ENCODE measurements at places on chromosomes 6 and 20.

DNA sequence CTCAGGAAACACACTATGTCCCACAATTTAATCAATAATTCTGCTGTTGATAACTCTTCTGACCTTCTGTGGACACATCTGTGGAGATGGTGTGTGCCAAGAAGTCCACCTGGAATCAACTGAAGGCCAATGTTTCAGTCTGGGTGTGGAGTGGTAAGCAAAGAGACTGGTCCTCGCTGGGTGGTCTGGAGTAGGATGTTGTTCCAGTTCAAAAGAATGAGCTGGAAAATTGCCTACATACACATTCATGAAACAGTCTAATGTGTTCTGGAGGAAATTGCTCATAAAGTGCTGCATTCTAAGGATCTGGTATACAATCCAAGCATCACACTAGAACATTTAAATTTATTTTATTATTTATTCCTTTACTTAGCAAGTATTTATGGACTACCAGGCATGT lies 33.9 kb upstream of the TBX18 start:
- H3K27me3 ChIP-seq = peaks cover 5% of the 10 kb centered on the region
- H3K36me3 ChIP-seq = no peaks in the 10 kb centered on the region
- H3K27ac ChIP-seq = no peak overlapping the region
- H3K4me3 ChIP-seq = no peak overlapping the region
- DNase-seq = no peak
- no peaks in the 10 kb centered on the region for H3K4me1 ChIP-seq

GRCh38 chr6:151661928-151662327 lies 145.6 kb upstream of the ESR1 start:
- H3K4me3 ChIP-seq = no peak overlapping the region
- no peaks in the 10 kb centered on the region for H3K36me3 ChIP-seq
- DNase-seq = no peak

DNA sequence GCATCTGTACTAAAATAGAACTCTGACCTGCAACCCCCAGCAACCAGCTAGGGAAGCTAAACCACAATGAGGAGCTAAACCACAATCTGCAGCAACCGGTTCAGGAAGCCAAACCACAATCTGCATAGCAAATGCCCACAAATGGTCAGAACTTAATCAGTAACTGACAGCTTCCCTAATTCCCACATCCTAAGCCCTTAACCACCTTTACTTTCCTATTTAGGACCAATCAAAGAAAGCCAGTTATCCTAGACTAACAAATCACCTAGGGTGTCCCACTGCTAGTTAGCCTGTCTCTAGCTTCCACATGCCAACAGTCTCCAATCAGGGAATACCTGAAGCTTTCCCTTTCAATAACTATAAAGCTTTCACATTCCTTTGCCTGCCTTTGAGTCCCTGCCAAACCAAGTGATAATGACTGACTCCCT lies 424.6 kb upstream of the PTCHD4 start:
- DNase-seq = no peak
- H3K4me1 ChIP-seq = peaks cover 5% of the 10 kb centered on the region
- peaks cover 2% of the 10 kb centered on the region for H3K36me3 ChIP-seq
- no peak overlapping the region for H3K4me3 ChIP-seq
- peaks cover 3% of the 10 kb centered on the region for H3K27me3 ChIP-seq

DNA sequence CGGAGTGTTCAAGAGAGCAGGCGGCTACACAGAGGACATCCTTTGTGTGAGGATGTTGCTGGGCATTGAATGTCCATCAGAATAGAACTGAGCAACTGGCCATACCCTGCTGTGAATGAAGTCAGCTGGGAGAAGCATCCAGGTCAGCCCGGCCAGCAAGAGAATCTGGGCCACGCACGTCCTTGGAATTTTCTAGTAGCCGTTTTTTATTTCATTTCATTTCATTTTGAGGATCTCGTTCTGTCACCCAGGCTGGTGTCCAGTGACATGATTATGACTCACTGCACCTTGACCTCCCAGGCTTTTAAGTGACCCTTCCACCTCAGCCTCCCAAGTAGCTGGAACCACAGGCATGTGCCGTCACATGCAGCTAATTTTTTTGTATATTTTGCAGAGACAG lies 97.9 kb downstream of the SSR1 start:
- H3K27ac ChIP-seq = no peak overlapping the region
- no peak for DNase-seq
- H3K27me3 ChIP-seq = no peaks in the 10 kb centered on the region
- H3K4me3 ChIP-seq = no peak overlapping the region
- H3K36me3 ChIP-seq = peaks cover 54% of the 10 kb centered on the region

GRCh38 chr6:40506954-40507353 lies 80.2 kb downstream of the LRFN2 start:
- H3K27me3 ChIP-seq = peaks cover 4% of the 10 kb centered on the region
- H3K4me1 ChIP-seq = no peaks in the 10 kb centered on the region
- H3K27ac ChIP-seq = no peak overlapping the region
- DNase-seq = no peak

DNA sequence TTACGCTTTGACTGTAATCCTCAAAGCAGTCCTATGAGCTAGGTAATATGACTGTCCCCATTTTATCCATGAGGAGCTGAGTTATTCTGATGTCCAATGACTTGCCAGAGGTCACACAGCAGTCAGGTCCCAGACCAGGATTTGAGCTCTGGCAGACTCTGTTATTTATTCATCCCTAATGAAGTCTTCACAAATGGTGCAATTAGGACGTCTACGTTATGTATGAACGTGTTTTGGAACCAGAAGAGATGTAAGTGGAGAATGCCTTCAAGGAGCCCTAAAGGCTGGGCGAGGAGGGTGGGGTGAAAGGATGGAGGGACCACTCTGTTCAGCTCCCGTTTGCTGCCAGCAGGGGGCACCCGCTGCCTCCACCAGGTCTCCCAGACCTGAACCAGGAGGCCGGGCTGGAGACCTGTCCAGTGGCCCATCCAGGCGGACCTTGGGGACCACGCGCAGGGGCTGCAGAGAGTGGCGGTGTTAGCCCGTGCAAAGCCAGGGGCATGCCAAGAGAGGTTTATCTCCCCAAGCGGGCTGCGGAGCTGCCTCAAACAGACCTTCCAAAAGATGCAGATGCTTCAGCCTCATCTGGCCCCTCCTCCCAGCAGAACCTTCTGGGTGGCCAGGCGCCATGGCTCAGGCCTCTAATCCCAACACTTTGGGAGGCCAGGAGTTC lies 15.2 kb upstream of the ZNF335 start:
- DNase-seq = peak; percentile 91
- H3K27me3 ChIP-seq = peaks cover 33% of the 10 kb centered on the region
- H3K4me1 ChIP-seq = no peaks in the 10 kb centered on the region
- no peak overlapping the region for H3K4me3 ChIP-seq
- H3K27ac ChIP-seq = no peak overlapping the region
- no peaks in the 10 kb centered on the region for H3K36me3 ChIP-seq

GRCh38 chr20:1266167-1266973 lies at the start of gene SNPH:
SNPH (plus strand) TSS chr20:1266294; CDS start chr20:1296240, 29,946 bp downstream.
- H3K4me3 ChIP-seq = peak within 1 kb of the TSS; percentile 84
- no peaks in the 10 kb centered on the region for H3K27me3 ChIP-seq
- peaks cover 17% of the 10 kb centered on the region for H3K4me1 ChIP-seq

- H3K4me1 ChIP-seq = peaks cover 11% of the 10 kb centered on the region
- no peaks in the 10 kb centered on the region for H3K27me3 ChIP-seq
- no peak for DNase-seq
- H3K27ac ChIP-seq = peak overlapping the region; percentile 38
- H3K4me3 ChIP-seq = no peak overlapping the region
Observed at GRCh38 chr6:91281901-91282300, 695.0 kb upstream of the MAP3K7 start.

DNA sequence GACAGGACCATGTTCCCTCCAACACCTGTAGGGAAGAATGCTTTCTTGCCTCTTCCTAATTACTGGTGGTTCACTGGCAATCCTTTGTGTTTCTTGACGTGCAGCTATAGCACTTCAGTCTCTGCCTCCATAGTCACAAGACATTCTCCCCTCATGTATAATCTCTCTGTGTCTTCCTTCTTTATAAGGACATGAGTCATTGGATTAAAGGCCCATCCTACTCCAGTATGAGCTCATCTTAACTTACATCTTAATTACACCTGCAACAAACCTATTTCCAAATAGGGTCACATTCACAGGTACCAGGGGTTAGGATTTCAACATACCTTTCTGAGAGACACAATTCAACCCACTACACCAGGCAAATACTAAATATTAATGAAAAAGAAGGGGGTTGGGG lies 213.6 kb downstream of the RNGTT start:
- H3K36me3 ChIP-seq = peaks cover 1% of the 10 kb centered on the region
- no peaks in the 10 kb centered on the region for H3K4me1 ChIP-seq
- H3K4me3 ChIP-seq = no peak overlapping the region
- no peaks in the 10 kb centered on the region for H3K27me3 ChIP-seq

DNA sequence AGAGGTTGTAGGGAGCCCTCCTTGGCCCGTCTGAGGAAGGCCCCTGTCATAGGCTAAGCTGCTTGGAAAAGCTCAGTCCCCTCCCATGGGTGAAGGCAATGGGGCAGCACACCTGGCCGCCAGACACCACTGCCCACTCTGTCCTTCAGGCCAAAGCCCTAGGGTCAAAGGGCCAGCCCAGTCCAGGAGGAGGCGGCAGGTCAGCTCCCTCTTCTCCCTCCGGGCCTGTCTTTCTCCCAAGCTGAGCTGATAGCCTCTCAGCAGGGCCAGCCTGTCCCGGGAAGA lies 5.1 kb upstream of the CLPSL2 start:
- no peak overlapping the region for H3K27ac ChIP-seq
- no peaks in the 10 kb centered on the region for H3K36me3 ChIP-seq
- no peak for DNase-seq
- H3K4me1 ChIP-seq = no peaks in the 10 kb centered on the region

- no peaks in the 10 kb centered on the region for H3K27me3 ChIP-seq
- H3K4me3 ChIP-seq = no peak overlapping the region
- no peaks in the 10 kb centered on the region for H3K36me3 ChIP-seq
- DNase-seq = no peak
- no peak overlapping the region for H3K27ac ChIP-seq
- H3K4me1 ChIP-seq = peaks cover 7% of the 10 kb centered on the region
Observed at GRCh38 chr6:43103253-43103876, 27.3 kb downstream of the PTK7 start.

DNA sequence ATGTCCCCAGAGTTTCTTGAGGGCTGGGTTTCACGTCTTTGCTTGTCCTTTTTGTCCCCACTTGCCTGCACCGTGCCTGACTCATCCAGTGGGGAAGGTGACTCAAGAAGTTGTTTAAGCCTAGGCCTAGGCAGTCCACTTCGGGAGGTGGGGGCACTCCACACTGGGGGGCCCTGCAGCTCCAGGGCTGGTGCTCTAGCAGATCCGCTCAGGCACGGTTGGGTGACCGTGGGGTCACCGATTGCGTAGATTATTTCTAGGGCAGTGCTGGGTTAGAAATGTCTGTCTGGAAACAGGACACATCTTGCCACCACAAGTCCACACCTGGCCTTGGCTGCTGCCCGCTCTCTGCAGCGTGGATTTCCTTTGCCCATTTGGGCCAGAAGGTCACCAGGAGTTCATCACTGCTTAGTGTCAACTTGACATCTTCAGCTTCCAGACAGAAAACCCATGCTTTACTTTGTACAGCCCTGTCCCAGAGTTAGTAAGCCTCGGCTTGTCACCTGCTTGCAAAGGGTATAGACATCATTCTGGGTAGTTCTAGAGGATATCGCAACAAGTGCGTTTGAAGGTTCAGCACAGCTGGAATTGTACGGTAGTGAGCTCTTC lies 13.6 kb upstream of the C20orf144 start:
- H3K4me1 ChIP-seq = peaks cover 24% of the 10 kb centered on the region
- peak overlapping the region; percentile 69 for H3K27ac ChIP-seq
- H3K27me3 ChIP-seq = no peaks in the 10 kb centered on the region
- peaks cover 21% of the 10 kb centered on the region for H3K36me3 ChIP-seq
- no peak overlapping the region for H3K4me3 ChIP-seq

GRCh38 chr6:3175715-3176402 lies 18.5 kb upstream of the TUBB2A start:
- H3K4me1 ChIP-seq = peaks cover 3% of the 10 kb centered on the region
- H3K27ac ChIP-seq = no peak overlapping the region
- DNase-seq = no peak
- no peaks in the 10 kb centered on the region for H3K36me3 ChIP-seq

- H3K4me1 ChIP-seq = no peaks in the 10 kb centered on the region
- DNase-seq = no peak
- no peaks in the 10 kb centered on the region for H3K36me3 ChIP-seq
- H3K4me3 ChIP-seq = no peak overlapping the region
- H3K27me3 ChIP-seq = peaks cover 52% of the 10 kb centered on the region
- H3K27ac ChIP-seq = no peak overlapping the region
Observed at GRCh38 chr20:37596890-37597536, 69.3 kb upstream of the BLCAP start.

GRCh38 chr20:2768632-2769015 lies 31.8 kb downstream of the CPXM1 start:
- H3K27me3 ChIP-seq = peaks cover 19% of the 10 kb centered on the region
- no peak overlapping the region for H3K4me3 ChIP-seq
- no peaks in the 10 kb centered on the region for H3K36me3 ChIP-seq
- peaks cover 12% of the 10 kb centered on the region for H3K4me1 ChIP-seq

- H3K4me1 ChIP-seq = peaks cover 80% of the 10 kb centered on the region
- no peaks in the 10 kb centered on the region for H3K27me3 ChIP-seq
- no peak overlapping the region for H3K4me3 ChIP-seq
- H3K36me3 ChIP-seq = peaks cover 3% of the 10 kb centered on the region
Observed at GRCh38 chr6:139981066-139981624, 606.7 kb upstream of the CITED2 start.

GRCh38 chr6:139983555-139984276 lies 609.3 kb upstream of the CITED2 start:
- H3K4me1 ChIP-seq = peaks cover 77% of the 10 kb centered on the region
- no peaks in the 10 kb centered on the region for H3K27me3 ChIP-seq
- no peak overlapping the region for H3K4me3 ChIP-seq
- no peaks in the 10 kb centered on the region for H3K36me3 ChIP-seq

DNA sequence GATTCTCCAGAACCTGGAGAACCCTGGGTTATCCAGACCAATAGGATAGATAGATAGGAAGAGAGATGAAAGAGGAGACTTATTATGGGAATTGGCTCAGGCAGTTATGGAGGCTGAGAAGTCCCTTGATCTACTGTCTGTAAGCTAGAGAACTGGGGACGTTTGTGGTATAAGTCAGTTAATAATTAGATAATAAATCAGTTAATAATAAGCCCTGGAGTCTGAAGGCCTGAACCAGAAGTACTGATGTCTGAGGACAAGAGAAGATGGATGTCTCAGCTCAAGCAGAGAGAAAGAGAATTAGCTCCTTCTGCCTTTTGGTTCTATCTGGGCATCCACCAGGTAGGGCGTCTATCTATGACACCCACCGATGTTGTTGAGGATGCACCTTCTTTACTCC lies 72.9 kb upstream of the SLC22A23 start:
- no peak for DNase-seq
- H3K4me3 ChIP-seq = no peak overlapping the region
- no peaks in the 10 kb centered on the region for H3K27me3 ChIP-seq
- H3K36me3 ChIP-seq = no peaks in the 10 kb centered on the region

GRCh38 chr20:4038676-4039370 lies 23.5 kb upstream of the RNF24 start:
- DNase-seq = no peak
- no peak overlapping the region for H3K4me3 ChIP-seq
- H3K4me1 ChIP-seq = peaks cover 13% of the 10 kb centered on the region
- no peak overlapping the region for H3K27ac ChIP-seq
- peaks cover 4% of the 10 kb centered on the region for H3K27me3 ChIP-seq

GRCh38 chr6:154878871-154879491 lies 116.1 kb upstream of the TIAM2 start:
- H3K27ac ChIP-seq = no peak overlapping the region
- no peak for DNase-seq
- H3K36me3 ChIP-seq = peaks cover 11% of the 10 kb centered on the region

Measured in osteocyte (in vitro differentiated cells).